Stimulated activated CD8-positive, alpha-beta memory T cell treated with anti-CD3 and anti-CD28 coated beads, Interleukin-15, amount 100 ng/mL, for 1 hour (primary cell): ENCODE measurements at places on chromosomes 3 and 15.

DNA sequence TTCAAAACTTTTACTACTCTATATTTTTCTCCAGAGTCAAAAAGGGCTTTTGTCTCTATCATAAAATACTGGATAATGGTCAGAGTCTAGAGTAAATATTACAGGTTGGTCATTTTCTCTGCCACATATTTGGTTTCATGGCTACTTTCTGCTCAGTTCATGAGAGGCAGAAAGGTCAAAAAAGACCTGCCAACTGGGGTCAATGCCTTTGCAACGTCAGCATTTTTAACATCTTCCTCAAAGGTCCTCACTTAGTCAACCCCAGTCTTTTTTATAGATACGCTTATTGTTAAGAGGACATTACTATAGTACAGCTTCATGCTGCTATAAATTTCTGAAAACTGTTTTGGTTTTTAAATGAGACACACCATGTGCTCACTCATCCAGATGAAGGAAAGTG is 312.1 kb upstream of the ARHGEF26 start:
- DNase-seq: no peak

GRCh38 chr3:190608850-190609589 is 95.1 kb downstream of the IL1RAP start:
- DNase-seq: no peak

GRCh38 chr15:36737430-36737891 is 158.0 kb downstream of the CDIN1 start:
- no peak for DNase-seq

DNA sequence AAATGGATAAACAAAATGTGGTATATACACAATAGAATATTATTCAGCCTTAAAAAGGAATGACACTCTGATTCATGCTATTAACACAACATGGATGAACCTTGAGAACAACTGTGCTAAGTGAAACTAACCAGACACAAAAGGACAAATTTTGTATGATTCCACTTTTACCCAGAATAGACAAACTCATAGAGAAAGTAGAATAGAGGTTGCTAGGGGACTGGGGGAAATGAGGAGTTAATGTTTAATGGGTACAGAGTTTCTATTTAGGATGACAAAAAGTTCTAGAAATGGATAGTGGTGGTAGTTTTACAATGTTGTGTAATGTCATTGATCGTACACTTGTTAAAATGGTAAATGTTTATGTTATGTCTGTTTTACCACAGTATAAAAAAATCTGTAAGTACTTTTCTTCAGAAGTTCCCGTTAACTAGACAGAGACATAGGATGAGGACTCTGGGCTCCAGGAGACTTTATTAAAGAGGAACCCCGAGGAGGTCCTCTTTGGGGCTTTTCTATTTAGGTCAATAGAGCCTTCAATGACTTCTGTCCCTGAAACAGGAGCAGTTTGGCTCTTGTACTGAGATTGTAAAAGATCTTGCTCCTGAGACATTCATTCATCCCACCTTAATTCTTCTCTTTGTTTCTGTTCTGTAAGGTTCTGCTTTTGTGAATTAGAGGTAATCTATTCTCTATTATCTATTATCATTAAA is 24.5 kb downstream of the ABHD6 start:
- DNase-seq: no peak

DNA sequence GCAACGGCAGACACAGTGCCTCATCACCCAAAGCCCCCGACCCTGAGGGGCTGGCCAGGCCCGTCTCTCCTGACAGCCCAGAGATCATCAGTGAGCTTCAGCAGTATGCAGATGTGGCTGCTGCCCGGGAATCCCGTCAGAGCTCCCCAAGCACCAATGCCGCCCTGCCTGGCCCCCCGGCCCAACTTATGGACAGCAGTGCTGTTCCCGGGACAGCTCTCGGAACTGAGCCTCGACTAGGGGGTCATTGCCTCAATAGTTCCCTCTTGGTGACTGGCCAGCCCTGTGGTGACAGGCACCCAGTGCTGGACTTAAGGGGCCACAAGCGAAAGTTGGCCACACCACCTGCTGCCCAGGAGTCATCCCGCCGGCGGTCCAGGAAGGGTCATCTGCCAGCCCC is 8.6 kb upstream of the TEX264 start:
- no peak for DNase-seq

DNA sequence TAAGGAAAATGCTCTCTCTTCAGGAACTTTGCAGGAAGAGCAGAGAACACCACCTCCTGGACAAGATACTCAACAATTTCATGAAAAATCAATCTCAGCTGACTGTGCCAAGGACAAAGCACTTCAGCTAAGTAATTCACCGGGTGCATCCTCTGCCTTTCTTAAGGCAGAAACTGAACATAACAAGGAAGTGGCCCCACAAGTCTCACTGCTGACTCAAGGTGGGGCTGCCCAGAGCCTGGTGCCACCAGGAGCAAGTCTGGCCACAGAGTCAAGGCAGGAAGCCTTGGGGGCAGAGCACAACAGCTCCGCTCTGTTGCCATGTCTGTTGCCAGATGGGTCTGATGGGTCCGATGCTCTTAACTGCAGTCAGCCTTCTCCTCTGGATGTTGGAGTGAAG is 200.5 kb downstream of the AKAP13 start:
- no peak for DNase-seq

DNA sequence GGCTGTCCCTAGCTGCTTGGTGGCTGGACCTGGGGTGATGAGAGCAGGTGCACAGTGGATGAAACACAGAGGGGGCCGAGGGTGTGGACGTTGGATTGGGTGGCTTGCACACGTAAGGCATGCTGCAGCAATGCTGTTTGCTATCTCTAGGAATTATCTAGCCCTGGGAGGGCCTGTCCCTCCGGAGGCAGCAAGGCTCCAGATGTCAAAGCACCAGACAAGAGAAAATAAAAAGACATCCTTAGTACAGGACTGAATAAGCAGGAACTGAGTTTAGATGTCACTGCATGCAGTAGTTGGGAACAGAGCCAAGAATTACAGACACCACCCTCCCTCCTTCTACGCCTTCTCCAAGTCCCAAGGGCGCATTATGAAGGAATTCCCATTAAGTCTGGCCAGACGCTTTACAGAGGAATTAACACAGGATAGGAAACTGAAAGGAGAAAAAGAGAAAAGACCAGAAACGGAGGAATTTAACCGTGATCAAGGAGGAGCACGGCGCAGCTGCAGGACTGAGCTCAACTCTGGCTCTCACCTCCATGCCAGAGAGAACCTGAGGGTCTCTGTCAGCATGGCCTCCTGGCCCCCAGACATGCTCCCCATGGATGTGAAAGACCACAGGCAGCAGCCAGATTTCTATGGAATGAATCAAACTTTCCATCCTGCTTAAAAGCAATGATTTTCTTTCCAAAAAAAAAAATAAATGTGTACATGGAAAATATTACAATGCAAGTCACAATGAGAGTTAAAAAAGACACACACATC is 13.8 kb downstream of the ATP10A start:
- DNase-seq: no peak

- DNase-seq: no peak
Observed at GRCh38 chr15:43489191-43489590, 3.8 kb downstream of the TP53BP1 start.

GRCh38 chr3:11581237-11582190 is 62.2 kb downstream of the VGLL4 start:
- DNase-seq: no peak

DNA sequence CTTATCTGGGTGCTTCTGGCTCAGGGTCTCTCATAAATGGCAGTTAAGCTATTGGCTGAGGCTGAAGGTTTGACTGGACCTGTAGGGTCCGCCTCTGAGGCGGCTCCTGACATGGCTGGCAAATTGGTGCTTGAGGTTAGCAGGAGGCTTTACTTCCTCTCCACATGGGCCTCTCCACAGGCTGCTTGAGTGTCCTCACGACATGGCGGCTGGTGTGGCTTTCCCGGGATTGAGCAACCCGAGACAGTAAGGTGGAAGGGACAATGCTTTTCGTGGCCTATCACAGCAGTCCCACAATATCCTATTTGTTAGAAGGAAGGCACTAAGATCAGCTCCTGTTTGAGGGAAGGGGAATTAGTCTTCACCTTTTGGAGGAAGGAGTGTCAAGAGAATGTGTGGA is 267.3 kb upstream of the LRRFIP2 start:
- DNase-seq: no peak

GRCh38 chr3:56839784-56840715 is 38.3 kb upstream of the ARHGEF3 start:
- no peak for DNase-seq

DNA sequence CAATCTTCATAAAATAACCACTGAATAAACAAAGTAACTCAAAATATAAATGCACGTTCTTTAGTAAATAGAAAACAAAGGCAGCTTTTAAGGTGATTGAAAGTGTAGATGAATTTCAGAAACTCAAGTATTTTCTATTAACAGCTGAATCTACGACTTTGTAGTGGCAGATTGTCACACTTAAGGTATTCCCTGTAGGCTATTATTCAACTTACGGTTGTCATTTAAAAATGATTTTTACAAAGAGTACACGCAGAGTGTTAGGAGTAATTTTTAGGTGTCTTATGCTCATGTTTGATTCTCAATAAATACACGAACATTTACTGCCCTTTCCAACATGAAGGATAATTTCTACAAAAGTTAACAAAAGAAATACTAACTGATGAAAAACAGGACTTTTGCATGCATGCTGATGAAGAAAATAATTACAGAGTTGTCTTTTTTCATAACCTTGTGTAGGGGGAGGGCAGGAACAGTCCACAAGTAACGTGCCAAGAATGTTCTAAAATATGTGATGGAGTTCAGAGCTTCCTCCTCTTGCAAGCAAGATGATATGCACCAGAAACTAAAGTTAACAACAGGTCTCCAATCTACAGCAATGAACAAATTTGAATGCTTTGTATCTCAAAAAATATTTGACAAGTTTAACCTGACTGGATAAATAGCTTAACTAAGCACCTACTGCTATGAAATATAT is 16.7 kb downstream of the DCBLD2 start:
- no peak for DNase-seq

- no peak for DNase-seq
Observed at GRCh38 chr3:104519068-104519467, 847.6 kb upstream of the ALCAM start.

DNA sequence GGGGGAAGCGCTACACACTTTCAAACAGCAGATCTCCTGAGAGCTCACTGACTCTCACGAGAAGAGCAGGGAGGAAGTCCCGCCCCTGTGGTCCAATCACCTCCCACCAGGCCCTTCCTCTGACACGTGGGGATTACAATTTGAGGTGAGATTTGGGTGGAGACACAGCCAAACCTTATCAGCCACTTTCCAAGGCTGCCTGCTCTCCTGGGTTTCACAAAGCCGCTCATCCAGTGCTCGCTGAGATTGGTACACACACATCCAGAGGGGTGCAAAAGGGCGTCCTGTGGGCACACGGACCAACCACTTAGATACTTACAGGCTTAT is 23.1 kb downstream of the XXYLT1 start:
- no peak for DNase-seq

- no peak for DNase-seq
Observed at GRCh38 chr3:113607219-113607596, 74.9 kb downstream of the SIDT1 start.

DNA sequence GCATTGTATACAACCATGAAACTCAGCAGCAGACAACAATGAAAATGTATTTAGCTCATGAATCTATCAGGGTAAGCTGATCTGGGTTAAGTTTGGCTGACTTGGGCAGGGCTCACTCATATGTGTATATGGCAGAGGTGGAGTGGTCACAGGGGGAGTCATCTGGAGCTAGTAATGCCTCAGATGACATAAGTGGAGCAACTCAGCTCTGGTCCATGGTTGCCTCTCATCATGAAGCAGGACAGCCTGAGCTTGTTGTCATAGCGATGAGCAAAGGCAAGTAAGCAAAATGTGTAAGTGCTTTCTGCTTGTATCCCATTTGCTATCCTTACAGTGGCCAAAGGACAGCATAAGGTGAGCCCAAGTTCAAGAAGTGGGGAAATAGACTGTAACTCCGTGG is 64.5 kb downstream of the ALCAM start:
- no peak for DNase-seq

- DNase-seq: no peak
Observed at GRCh38 chr15:36175741-36176291, 403.6 kb upstream of the CDIN1 start.

- DNase-seq: no peak
Observed at GRCh38 chr3:132229641-132230040, 87.6 kb upstream of the ACP3 start.
